ENCODE measurements at places on chromosomes 5 and 9. TPM values are rescaled to one million over a fixed set of nuclear protein-coding genes. Genes with fewer than 3 reads are reported as not detected.

The CARTPT gene
- not detected for total RNA-seq

The PCDHGA5 gene
- total RNA-seq = 0.64 TPM

The TEX48 gene
- total RNA-seq = not detected

The PRKACG gene
- total RNA-seq = not detected

The INIP gene
- total RNA-seq = 20.2 TPM

The STRBP gene
- 20.5 TPM for total RNA-seq

The MARCHF11 gene
- not detected for total RNA-seq

The HTR1A gene
- total RNA-seq = not detected

The FRMPD1 gene
- total RNA-seq = 0.07 TPM

The NUTM2G gene
- not detected for total RNA-seq

The POLR1E gene
- total RNA-seq = 42.1 TPM

The SCAMP1 gene
- total RNA-seq = 66.8 TPM

The DAPK1 gene
- total RNA-seq = 7.2 TPM

The CDH9 gene
- not detected for total RNA-seq

The DMRTA1 gene
- total RNA-seq = 5.5 TPM

The EQTN gene
- 0.14 TPM for total RNA-seq

The GCNT4 gene
- 3.4 TPM for total RNA-seq

The CD274 gene
- 20.2 TPM for total RNA-seq

Measured in nasal cavity respiratory epithelium epithelial cell of viscerocranial mucosa (primary cell).